ENCODE measurements at places on chromosomes 1 and 21.
A peak's percentile ranks its signal among the peaks of the same experiment; 100 is the strongest.

DNA sequence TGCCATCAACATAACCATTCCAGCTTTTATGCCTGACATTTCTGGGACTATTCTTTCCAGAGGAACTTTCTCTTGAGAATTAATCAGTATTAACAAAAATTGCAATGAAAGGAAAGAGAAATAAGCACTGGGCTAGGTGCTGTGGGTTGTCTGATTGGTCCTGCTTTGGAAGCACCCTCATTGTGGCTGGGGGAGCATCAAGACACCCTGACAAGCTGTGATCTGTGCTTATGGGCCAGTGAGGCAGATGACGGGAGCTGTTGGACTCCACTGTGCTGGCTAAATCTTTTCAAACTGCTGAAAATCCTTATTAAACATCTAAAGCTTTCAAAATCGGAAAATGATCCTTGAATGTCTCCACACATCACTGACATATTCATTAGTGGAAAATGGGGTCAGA is 20.0 kb downstream of the UBASH3A start:
- DNase-seq, result no peak

DNA sequence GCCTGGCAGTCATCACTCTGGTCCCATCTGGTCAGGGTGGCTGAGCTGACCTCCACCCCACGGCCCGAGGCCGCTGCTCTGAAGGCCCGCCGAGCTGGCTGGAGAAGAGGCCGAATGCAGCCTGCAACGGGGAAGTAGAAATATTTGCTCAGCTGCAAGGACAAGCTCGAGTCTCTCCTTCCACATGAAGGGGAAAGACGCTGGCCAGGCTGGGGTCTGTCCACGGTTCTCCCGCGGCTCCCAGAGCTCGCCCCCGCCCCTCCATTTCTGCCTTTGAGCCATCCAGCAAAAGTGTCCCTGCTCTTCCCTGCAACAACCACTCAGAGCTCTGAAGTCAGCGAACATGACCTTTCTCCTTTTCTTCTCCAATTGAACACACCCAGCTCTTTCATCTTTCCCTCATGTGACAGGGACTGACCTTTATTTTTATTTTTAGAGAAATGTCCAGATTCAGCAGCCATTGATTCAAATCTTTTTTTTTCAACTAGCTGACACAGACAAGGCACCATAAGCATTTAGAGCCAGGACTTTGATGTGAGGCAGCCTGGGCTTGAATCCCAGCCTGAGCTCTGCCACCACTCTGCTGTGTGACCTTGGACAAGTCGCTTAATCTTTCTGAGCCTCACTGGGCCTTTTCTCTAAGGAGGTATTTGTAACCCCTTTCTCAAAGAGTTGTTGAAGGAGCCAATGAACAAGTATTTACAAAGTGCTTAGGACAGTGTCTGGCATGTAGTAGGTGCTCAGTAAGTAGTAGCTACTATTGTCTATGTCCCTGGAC is 149.3 kb upstream of the WNT4 start:
- no peak for DNase-seq

DNA sequence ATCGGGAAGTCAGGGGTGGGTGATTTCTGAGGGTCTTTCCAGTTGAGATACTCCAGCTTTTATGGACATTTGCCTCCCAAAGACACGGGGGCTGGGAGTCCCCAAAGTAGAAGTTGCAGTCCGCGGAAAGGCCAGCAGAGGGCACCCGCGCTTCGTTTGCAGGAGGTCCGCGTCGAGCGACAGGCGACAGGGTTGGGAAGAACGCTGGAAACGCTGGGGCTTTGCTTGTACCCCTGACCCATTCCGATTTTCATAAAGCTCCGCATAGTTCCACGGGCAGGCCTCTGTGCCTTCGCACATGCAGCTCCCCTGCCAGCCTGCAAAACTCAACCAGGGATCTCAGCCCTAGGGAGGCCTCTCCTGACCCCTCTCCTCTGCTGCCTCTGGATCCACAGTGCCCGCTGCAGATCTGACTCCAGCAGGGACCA is 44.2 kb upstream of the LAPTM5 start:
- DNase-seq, result peak; percentile 82

GRCh38 chr1:169739980-169740379 is 6.1 kb upstream of the SELE start:
- no peak for DNase-seq

DNA sequence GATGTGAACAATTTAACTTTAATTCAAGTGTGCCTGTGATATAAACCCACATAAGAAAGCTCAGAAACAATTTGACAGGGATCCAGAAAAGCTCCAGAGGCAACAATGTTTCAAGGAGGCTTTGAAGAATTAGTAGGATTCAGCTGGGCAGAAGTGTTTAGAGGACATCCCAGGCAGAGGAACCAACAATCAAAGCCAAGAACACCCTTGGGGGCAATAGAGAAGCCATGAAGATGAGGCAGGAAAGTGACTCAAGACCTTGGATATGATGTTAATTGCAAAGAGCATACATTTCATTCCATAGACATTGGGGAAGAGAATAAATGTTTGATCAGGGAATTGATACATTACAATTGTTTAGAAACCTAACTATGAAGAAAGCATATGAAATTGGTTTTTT is 280.3 kb downstream of the LTN1 start:
- DNase-seq, result no peak

DNA sequence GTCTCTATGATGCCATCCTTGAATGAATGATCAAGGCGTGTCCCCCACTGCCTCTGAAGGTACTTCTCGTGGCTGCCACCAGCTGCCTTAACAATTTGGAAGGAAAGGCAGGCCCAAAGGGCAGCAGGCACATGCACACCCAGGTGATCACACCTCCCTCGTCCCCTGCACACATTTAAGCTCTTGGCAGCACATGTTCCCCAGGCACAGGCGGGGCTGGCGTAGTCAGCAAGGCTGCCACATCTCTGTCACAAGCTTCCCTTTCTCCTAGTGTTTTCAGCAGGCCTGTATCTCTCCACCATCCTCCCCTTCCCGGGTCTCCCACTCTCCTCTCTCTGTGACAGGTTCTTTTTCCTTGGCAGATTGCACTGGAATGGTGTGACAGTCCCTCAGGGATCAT is 111.9 kb downstream of the CACNA1E start:
- no peak for DNase-seq

DNA sequence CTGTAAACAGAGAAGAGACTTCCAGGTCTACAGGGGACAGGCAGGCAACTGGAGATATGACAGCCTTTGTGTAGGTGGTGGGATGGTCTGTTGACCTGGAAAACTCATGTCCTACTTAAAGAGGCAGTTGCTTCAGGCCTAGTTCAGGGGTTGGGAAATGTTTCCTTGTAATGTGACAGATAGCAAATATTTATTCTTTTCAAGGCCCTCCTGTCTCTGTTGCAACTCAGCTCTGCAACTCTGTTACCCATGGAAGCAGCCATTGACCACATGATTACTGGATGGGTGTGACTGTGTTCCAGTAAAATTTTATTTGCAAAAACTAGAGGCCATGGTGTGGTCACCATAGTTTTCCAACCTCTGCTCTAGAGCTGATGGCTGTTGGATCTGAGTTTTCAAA is 341.9 kb downstream of the PTBP2 start:
- DNase-seq, result no peak

GRCh38 chr1:3359351-3359750 is 95.1 kb upstream of the ARHGEF16 start:
- no peak for DNase-seq

GRCh38 chr1:226676381-226676780 is 62.7 kb downstream of the ITPKB start:
- DNase-seq, result no peak

DNA sequence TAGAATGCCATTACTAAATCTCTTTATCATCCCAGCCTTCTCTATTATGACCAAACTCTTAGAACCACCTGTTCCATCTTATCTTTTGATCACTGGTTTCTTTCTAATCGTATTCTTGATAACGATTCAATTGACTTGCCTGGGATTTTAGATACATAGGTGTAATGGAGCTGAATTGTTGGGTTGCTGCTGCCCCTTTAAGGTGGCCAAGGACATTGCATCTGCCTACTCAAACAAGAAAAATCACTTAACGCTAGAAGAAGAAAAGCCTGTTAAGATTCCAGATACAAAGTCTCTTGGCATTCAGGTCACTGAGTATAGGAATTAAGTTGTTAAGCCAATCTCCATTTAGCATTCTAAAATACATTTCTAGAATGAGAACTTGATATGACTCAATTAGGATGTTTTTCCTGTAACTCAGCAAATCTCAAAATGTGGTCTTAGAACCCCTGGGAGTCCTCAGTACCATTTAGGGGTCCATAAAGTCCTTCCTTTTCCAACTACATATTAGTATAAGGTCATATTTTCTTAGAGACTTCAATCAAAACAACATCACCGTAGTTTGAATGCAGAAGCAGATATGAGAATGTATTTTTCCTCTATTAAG is 12.4 kb downstream of the NEXN start:
- DNase-seq, result no peak

DNA sequence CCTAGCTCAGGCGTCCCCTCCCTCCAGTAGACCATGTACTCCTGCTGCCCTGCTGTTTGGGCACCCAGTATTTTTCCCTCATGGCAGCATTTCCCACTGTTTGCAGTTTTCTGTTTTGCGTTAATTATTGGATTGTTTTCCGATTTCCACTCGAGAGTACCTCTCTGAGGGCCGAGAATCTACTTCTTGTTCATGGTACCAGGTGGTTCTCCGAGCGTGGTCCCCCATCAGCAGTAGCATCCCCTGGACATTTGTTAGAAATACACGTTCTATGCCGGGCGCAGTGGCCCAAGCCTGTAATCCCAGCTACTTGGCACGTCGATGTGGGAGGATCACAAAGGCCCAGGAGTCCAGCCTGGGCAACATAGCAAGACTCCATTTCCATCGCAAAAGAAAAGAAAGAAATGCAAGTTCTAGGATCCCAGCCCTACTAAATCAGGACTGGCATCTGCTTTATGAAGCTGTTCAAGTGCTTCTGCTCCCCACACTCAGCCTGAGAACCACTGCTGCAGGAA is 690 bp downstream of the RRP1 start:
- no peak for DNase-seq

DNA sequence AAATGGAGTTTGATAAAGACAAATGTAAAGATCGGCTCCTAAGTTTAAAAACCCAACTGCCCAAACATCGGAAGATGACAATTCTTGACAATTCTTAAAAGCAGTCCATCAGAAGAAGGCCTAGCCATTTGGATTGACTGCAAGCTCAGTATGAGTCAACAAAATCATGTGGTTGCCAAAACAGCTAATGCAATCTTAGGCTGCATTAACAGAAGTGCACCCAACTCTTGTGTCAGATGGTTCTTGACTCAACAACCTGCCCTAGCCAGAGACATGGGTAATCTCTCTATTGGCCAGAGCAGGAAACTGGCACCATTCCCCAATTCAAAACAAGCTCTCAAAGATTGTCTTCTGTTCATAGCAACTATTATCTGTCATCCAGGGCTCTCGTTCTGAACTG is 9.9 kb upstream of the NCF2 start:
- DNase-seq, result no peak

GRCh38 chr21:43034101-43034500 is 41.5 kb downstream of the CBS start:
- no peak for DNase-seq

- DNase-seq, result no peak
These were observed 81.9 kb upstream of the RGS2 start for GRCh38 chr1:192726820-192727504.

- DNase-seq, result no peak
These were observed 1.8 kb downstream of the PLEKHO1 start for GRCh38 chr1:150151291-150152181.

DNA sequence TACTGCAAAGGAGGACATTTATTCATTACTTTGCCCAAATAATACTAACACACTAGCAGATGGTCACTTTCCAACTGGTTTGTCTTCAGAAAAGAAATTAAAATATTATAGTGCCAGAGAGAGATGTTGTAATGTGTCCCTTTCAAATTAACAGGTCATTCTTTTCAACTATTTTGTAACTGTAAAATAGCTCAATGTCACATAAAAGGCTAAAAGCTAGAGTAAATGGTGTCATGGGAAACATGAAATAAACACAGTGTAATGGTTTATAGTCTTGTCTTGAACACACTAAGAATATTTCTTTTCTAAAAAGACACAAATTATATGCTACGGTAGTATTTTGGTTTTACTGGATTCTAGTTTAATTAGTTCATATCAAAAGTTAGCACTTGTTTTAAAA is 77.8 kb downstream of the ADGRL2 start:
- no peak for DNase-seq

- DNase-seq, result no peak
These were observed 3.1 kb upstream of the GJC2 start for GRCh38 chr1:228146417-228147150.

DNA sequence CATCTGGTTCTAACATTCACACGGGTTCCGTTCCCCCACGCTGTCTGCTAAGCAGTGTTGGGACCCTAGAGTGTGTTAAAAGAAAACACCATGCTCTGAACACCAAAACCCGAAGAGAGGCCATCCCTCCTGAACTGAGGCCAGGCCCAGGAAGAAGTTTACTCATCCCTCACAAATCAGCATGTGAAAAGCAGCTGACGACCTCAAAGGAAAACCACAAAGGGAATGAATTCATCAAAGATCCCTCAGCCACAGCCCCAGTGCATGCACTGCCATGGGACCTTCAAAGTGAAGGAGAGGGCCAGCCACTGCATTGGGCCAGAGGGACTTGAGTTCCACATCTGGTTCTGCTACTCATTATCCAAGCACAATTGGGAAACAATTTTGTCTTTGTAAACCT is 7.0 kb upstream of the PSEN2 start:
- DNase-seq, result no peak

GRCh38 chr21:34792504-34793089 is 123.8 kb downstream of the CLIC6 start:
- DNase-seq, result no peak

DNA sequence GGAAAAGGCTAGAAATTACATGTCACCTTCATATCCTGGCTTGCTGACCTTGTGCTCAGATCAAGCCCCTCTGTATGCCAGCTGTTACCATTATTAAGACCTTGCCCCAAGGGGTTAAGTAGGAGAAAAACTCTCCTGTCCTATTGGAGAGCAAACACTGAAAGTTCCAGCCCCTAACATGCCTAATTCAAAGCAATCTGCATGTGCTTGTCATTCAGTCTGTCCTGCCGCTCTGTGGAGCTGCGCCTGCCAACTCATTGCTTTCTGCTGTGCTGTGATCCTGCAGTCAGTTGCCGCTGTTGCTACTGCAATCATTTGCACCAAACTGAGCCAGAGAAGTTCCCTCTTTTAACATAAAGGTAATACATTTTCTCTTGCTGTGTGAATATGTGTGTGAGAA is 113.4 kb downstream of the DISP1 start:
- DNase-seq, result peak; percentile 40

DNA sequence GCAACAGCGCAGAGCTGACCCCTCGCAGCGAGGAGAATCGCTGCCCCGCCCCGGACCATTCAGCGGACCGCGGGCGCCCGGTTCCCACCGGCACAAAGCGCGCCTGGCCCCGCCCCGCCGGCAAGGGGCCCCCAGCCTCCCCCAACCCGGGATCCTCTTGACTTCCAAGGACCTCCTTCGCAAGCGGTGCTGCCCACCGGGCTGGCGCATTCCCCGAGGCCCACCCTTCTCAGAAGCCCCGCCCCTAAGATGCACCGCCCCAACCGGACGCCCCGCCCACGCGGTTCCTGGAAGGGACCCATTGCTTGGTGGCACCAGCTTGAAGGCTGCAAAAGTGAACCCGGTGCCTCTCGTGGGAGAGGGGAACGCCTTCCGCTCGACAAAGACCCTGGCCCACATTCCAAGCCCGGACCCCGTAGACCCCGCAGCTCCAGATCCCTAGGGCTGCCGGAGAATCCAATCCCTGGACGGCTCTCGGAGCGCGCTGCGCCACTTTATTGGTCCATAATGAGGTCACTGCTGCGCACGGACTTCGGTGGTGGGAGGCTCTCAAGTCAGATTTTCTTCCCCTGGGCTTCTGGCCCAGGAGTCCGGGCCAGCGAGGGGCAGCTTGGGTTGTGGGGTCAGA is 2.0 kb downstream of the HES3 start:
- DNase-seq, result no peak
